ENCODE measurements at places on chromosomes 6 and 20. TPM values are rescaled to one million over a fixed set of nuclear protein-coding genes. Genes with fewer than 3 reads are reported as not detected.

TP53INP2 gene
- 0.84 TPM for total RNA-seq

GRCh38 chr6:21518317-21518716, 75.2 kb upstream of the SOX4 start:
- no peak for DNase-seq

- DNase-seq = no peak
Measured at GRCh38 chr6:34512738-34513115, 43.4 kb downstream of the SPDEF start.

PROKR2 gene
- not detected for total RNA-seq

DNA sequence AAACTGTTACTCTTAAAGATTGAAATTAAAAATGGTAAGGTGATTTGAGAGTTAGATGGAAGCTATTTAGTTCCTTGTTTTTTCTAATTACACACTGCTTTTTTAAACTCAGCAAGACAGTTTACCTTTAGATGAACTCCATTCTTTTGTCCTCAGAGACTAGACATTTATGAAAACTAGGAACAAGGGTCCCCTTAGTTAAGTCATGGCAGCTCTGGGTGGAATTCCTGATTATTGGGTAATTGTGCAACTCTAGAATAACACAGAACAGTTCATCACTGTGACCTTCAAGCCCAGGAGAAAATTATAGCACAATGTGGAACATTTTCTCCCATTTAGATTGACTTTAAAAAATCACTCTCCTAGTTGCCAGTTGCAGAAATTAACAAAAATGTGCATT, 251.7 kb downstream of the NKAIN2 start:
- no peak for DNase-seq

DNA sequence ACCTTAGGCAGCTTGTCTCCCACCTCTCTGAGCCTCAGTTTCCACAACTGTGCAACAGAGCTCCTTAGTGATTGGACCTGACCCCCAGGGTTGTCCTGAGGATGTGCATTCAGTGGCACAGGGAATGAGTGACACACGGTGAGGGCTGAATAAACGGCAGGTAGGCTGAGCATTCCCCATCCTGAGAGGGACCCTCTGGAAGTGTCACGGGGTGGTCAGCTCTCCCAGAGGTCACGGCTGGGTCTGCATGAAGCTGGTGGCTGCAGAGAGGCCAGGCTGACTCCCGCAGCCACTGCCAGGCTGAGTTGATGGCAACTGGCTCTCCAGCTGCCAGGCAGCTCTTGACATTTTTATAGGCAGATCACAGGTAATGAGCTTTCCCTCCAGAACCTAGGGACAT, 42.5 kb downstream of the CD40 start:
- no peak for DNase-seq

- peak; percentile 69 for DNase-seq
Measured at GRCh38 chr6:56637640-56638039, 5.0 kb downstream of the DST start.

CYP39A1 gene
- total RNA-seq = 0.95 TPM

DNA sequence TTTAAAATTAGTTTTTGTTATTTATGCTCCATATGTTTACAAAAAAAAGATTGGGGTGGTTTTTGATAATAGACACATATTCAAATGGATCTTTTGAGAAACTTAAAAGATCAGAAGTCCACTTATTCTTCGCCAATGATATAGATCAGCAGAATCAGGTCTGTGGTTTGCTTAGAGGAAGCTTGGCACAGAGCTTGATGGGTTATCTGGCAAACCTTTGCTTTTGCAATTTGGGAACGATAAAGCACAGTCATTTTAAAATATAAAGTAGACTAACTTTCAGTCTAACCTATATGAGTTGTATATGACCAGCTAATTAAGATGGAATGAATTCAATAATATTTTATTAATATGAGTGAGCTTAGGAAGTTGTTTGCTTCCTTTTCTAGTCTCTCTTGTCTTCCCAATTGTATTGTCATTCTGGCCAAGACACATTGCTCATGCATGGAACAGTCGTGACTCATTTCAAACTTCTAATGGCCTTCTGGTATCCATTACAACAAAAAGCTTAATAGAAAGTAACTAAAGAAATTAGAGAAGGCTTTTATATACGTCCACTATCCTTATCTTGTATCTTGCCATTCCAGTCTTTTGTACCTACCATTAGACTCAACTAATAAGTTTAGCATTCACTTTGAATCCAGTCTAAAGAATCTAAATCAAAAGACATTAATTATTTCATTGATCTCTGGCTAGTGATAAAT, 118.7 kb downstream of the TBX18 start:
- no peak for DNase-seq

- no peak for DNase-seq
Measured at GRCh38 chr6:55729665-55730064, 145.7 kb downstream of the BMP5 start.

DNA sequence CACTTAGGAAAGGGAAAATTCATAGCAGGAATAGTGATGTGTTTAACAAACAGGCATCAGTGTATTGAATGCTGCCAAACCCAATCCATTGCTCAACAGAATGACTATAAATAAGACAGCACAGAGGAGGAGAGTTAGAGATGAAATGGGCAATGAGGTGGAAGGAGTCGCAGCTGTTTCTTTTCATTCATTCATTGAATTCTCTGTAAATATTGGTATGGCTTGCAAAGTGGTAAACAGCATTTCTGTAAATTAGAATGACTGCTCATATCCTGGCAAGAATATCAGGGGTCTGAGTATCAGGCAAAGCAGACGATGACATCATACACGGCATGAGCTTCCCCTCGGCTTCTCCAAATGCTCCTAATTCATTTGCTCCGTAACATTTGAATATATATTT, 703.6 kb upstream of the SLC35B3 start:
- no peak for DNase-seq

DYNLT2 gene
- 0.54 TPM for total RNA-seq

DNA sequence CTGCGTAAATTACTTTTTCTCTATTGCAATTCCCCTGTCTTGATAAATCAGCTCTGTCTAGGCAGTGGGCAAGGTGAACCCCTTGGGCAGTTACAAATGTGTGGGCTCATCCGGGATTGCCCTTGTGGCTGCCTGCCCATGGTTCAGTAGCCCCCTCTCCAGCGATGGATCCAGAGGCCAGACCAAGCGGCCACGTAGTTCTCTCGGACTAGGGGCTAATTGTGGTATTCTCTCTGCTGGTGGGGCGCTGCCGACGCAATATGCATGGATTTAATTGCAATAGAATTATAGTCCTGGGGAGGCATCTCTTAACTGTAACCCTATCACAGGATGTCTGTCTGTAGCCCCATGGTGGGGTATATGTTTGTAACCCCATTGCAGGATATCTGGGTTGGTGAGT, 64.3 kb upstream of the UNC93A start:
- DNase-seq = no peak

GPX5 gene
- total RNA-seq = not detected

GRCh38 chr20:57133926-57134650, 132.4 kb downstream of the BMP7 start:
- no peak for DNase-seq

DNA sequence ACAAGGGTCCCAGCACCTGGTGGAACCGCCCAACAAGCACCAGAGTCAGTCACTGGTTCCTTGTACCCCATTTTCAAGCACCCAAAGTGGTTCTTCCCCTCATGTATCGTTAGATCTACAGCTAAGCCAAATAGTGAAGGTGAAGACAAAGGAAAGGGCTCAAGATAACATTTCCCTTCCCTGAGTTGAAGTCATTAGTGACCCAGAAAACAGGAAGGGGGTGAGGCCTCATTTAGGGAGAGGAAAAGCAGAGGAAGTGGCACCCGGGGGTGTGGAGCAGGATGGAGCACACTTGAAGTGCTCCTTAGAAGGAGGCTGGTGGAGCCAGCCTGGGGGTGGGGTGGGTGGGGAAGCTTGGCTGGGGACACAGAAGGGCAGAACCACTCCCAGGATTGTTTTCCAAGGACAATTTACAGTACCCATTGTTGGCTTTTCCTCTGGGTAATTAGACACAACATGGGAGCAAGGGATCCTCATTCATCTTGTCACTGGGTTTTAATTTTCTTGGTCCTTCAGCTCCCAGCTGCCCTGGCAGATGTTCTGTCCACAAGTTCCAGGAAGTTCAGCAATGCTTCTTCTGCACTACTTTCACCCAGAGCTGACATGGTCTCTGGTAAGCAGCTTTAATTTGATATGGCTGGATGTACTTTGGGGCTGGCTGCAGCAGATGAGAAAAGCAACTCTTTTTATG, 73.3 kb upstream of the CD93 start:
- DNase-seq = no peak

PRL gene
- not detected for total RNA-seq

LAMP5 gene
- total RNA-seq = not detected

- peak; percentile 94 for DNase-seq
Measured at GRCh38 chr6:11317885-11318771, 85.7 kb upstream of the NEDD9 start.
